ENCODE measurements at places on chromosomes 6 and 20. TPM values are rescaled to one million over a fixed set of nuclear protein-coding genes. Genes with fewer than 3 reads are reported as not detected.

DNA sequence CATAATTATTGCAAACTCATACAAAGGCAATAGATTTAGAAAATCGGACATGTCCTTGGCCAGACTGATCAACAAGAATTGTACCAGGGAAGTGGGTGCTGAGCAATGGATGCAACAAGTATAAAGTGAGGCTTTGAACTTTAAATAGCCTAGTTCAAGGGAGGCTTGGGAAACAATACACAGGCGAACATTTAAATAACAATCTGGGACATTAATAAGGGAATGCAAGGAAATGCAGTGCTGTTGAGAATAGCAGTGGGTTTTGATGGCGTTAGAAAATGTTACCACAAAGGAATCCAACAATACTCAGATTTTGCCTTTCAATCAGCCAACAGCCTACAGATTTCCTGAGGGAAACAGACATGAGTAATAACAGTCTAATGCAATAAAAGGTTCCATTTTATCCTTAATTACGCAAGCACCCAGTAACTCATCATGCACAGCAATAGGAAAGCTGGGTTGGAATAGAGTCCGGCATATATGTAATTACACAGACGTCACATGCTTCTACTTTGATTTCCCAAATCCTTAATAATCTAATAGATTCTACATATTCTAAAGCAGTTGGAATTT, 134.6 kb downstream of the PHACTR1 start:
- DNase-seq = no peak

- DNase-seq = no peak
Measured at GRCh38 chr20:48959899-48960550, 38.5 kb downstream of the ARFGEF2 start.

Gene EEF1A2
- 1.3 TPM for total RNA-seq

Gene GTSF1L
- not detected for total RNA-seq

Data from left colon (tissue), 2 donors.